Tongue (tissue), 3 donors: ENCODE measurements at places on chromosomes 2 and 18. TPM values are rescaled to one million over a fixed set of nuclear protein-coding genes. Genes with fewer than 3 reads are reported as not detected.

The NRP2 gene
- total RNA-seq: 28.8 TPM

The PTPRN gene
- 0.31 TPM for total RNA-seq

The UGT1A4 gene
- 1.6 TPM for total RNA-seq

The ITPRIPL1 gene
- 6.3 TPM for total RNA-seq

The SGPP2 gene
- total RNA-seq: 2.3 TPM

The OR6B2 gene
- not detected for total RNA-seq

The DES gene
- 5,232 TPM for total RNA-seq

The LAMA3 gene
- 37.0 TPM for total RNA-seq

The PLCD4 gene
- total RNA-seq: 31.0 TPM

The PAX8 gene
- total RNA-seq: not detected

DNA sequence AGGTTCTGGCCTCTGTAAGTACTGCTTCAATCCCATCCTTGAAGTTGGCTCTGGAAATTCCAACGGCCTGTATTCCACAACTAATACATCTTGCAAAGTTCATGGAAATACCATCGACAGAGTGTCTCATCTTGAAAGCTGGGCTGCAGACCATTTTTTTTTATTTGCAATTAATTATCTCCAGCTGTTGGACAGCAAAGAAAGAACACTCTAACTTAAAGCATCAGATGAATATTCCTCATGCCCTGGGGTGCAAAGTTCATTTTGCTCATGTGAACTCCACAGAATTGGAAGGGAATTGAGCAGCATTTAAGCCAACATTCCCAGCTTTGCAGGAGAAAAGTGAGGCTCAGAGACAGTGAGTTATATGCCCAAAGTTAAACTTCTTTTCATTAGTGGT lies 96.5 kb upstream of the PIEZO2 start:
- peak; percentile 49 for DNase-seq

- DNase-seq: no peak
Observed at GRCh38 chr18:2692508-2692907, 37.0 kb downstream of the SMCHD1 start.

- peak; percentile 82 for DNase-seq
Observed at GRCh38 chr18:9708057-9708433, at the start of gene RAB31. RAB31 (plus strand) TSS chr18:9708301; CDS start chr18:9708406, 105 bp downstream.

GRCh38 chr18:75226286-75226955 lies 15.8 kb downstream of the TSHZ1 start:
- DNase-seq: peak; percentile 58

GRCh38 chr2:45729753-45730512 lies 78.5 kb downstream of the PRKCE start:
- DNase-seq: no peak

GRCh38 chr2:216285701-216286100 lies 86.6 kb downstream of the MARCHF4 start:
- DNase-seq: no peak

GRCh38 chr2:197888321-197888720 lies 83.9 kb downstream of the PLCL1 start:
- no peak for DNase-seq

DNA sequence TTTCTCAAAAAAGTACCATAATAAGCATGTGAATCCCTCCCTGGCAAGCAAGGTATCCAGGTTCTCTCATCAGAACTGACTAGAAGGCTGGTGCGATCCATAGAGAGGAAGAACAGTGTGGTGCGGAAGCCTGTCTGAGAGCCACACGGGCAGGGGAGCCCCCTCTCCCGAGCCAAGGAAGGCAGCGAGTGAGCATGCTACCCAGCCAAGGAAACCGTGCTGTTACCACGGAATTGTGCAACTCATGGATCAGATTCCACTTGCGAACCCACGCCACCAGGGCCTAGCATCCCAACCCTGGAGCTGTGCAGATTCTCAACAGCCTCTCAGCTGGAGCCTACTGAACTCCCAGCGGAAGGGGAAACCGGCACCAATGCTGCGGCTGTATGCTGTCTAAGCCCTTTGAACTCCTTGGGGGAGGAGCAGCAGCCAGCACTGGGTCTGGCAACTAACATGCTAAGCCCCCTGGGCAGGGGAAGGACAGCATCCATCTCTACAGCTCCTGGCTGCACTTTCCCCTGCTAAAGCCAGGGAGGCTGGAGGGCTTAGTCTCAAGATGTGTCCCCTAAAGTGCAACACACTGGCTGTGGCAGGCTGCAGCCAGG lies 823.1 kb downstream of the EPHA4 start:
- DNase-seq: no peak

DNA sequence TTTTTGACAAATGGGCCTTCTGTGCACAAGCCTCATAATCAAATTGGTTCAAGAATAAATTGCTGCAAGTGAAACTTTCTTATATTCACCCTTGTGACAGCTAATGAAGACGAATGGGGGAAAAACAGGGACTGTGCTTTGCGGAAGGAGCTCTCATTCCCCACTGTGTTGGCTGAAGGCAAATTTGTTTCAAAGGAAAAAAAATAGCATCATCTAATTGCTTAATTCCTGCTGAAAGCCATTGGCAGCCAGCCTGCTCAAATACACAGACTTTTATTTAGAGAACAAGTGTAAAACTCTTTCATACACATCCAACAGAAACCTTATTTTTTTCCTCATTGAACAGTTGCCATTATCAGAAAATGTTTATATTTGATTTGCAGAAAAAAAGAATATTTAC lies 172.3 kb downstream of the ARL6IP6 start:
- peak; percentile 4 for DNase-seq

GRCh38 chr2:208792766-208793165 lies 386.2 kb downstream of the PTH2R start:
- no peak for DNase-seq

GRCh38 chr2:47945046-47945781 lies 38.9 kb upstream of the FBXO11 start:
- DNase-seq: no peak

DNA sequence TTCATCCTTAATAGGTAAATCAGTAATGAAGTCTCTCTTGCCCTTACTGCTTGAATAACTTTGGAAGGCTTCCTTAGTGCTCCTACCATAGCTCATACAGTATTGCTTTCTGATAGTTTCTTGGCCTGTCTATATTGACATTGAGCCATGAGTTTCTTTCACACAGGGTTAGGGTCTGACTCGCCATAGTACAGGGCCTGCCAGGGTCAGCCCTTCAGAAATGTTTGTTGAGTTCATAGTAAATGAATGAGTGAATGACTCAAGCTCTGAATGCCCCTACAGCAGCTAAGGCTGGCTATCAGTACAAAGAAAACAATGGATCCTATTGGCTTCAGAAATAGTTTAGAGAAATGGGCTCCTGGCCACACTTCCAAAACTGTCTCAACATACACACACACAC lies 65.0 kb upstream of the LRATD1 start:
- no peak for DNase-seq

GRCh38 chr2:44940732-44941464 lies 604 bp upstream of the SIX3 start:
- no peak for DNase-seq

DNA sequence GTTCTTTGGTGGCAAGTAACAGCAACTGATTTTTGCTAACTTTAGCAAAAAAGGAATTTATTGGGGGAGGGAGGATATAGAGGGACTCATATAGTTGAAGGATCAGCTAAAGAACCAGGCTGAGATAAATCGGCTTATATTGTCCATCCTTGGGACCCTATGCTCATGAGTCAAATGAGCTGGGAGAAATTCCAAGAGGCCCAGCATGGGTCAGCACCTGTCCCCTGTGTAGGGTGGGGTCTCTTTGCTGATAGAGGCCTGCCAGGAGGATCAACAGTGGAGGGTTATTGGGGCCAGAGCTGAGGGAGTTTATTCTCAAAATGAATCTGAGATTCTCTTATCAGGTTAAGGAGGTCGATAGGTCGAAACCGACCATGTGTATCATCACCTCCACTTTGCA lies 97.2 kb downstream of the VAPA start:
- DNase-seq: no peak

GRCh38 chr18:10349561-10349960 lies 104.9 kb upstream of the APCDD1 start:
- DNase-seq: no peak

DNA sequence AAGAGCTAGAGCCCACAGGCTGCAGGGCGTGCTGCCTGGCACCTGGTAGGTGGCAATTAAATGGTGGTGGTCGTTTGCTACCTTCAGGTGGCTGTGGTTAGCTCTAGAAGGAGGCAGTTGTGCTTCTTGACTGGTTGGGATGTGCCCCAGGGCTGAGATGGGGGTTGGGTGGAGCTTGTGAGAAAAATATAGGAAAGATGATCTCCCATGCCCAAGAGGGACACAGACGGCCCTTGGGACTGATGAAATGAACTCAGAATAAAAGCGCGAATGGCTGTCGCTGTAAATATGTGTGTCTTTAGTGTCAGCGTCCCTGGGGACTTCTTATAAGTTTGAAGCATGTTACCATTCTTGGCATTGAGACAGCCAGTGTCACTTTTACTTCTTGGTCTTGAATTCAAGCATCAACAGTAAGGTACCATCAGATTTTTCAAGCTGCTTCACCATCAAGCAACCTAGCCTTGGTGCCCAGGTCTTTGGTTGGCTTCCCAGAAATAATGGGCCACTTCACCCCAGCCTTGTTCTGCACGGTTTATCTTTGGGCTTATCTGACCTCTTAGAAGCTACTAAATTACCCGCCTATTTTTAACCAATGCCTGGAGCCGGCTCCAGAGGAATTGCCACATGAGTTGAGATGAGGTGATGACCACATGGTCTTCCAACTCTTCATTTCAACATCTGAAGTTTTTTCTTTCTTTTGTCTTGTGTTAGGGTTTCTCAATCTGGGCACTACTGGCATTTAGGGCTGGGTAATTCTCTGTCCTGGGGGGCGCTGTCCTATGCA lies 11.9 kb downstream of the LRRFIP1 start:
- peak; percentile 25 for DNase-seq
